MM.1S (cell line): ENCODE measurements at places on chromosomes 1 and 21.

DNA sequence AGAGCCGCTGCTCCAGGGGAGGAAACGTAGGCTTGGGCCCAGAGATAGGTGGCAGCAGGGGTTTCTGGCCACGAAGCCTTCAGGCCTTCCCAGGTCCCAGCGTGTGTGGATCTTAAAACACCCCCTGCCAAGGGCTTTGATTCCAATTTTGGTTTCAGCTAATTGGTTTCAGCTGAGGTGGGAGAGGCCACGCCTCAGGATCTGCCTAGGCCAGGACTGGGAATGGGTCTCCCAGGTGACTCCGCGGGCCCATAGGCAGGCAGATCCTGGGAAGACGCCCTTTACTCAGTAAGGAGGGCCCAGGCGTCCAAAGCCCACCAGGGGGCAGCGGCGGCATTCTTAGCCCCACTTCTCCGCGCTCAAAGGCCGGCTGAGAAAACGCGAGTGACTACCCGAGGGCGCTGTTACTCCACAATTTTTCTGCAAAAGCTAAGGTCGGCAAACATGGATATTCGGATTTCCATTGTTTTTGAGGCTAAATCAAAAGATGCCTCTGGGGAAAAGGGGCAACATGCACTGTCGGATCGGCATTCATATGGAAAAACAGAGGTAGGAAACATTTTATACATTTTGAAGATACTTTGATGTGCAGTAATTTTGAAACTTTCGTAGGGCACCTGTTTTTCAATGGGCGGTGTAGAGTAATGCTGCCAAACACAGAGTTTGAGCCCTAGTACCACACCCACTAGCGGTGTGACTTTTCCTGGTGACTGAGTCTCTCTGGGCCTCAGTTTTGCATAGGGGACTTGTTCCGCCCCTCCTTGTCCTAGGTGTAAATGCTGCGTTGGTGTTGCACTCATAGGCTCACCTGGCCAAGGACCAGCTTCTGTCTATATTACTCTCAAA, 31.8 kb upstream of the BCL10 start:
- peak; percentile 61 for DNase-seq

- no peak for DNase-seq
These were observed 19.3 kb upstream of the POGK start for GRCh38 chr1:166819974-166820373.

DNA sequence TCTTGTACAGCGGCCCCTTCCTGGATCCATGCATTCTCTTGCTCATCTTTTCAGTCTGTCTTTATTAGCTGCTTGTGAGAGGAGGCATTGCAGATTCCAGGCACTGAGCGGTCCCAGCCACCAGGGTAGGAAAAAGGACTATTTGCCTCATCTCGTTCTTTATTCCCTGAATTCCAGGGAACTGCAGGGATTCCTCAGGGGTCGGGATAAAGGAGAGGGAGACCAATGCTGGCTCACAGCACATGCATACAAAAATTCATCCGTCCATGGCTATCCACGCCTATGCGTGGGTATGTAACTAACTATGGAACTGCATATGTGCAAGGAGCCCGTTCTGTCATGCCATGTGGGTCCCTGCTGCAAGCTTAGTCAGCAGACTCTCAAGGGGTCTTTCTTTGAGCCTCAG, 879 bp upstream of the PLPPR5 start:
- DNase-seq = no peak

GRCh38 chr1:11877074-11877473, 18.3 kb upstream of the NPPB start:
- DNase-seq = no peak

DNA sequence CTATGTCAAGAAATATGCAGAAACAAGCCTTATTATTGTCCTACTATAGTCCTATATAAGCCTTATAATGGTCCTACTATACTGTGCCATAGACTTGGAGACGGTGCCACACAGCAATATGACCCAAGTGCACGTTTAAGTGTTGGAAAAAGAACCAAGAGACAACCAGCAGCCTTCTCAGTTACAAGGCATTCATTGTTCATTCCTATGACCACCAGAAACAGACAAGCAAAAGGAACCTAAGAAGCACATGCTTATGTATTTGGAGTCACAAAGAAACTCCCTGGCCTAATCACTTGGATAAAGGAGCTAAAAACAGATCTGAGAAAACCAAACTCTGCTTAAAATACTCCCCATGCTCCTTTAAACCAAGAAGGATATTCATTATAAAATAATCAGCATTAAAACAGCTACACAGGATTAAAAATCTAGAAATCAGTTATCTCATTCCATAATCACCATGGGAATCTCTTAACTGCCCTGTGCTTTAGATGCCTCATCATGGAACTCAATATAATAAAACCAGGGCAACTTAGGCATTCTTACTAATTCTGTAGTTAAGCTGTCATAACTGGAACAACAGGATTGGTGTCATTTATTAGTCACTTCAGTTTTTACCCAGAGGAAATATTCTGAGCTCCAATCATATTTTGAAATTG, 7.0 kb downstream of the COLGALT2 start:
- DNase-seq = no peak

- no peak for DNase-seq
These were observed 127.4 kb downstream of the HMCN1 start for GRCh38 chr1:185861630-185862029.

GRCh38 chr1:71028981-71029380, 18.6 kb downstream of the PTGER3 start:
- no peak for DNase-seq

DNA sequence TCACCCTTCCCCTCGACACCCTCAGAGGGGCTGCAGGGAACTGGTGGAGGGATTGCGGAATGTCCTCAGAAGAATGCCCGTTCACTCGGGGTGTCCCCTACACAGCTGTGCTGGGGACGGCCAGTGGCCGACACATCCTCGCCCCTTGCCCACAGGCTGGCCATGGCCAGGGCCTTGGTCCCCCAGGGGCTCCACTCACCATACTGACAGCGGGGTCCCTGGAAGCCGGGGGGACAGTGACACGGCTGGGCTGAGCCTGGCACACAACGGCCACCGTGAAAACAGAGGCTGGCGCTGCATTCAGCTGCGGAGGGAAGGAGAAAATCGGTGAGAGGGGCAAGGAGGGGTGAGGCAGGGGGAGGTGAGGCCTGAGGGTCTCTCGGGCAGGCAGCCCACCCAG, 31.7 kb downstream of the MEGF6 start:
- no peak for DNase-seq

GRCh38 chr1:156667610-156667967, 9.6 kb downstream of the NES start:
- no peak for DNase-seq

DNA sequence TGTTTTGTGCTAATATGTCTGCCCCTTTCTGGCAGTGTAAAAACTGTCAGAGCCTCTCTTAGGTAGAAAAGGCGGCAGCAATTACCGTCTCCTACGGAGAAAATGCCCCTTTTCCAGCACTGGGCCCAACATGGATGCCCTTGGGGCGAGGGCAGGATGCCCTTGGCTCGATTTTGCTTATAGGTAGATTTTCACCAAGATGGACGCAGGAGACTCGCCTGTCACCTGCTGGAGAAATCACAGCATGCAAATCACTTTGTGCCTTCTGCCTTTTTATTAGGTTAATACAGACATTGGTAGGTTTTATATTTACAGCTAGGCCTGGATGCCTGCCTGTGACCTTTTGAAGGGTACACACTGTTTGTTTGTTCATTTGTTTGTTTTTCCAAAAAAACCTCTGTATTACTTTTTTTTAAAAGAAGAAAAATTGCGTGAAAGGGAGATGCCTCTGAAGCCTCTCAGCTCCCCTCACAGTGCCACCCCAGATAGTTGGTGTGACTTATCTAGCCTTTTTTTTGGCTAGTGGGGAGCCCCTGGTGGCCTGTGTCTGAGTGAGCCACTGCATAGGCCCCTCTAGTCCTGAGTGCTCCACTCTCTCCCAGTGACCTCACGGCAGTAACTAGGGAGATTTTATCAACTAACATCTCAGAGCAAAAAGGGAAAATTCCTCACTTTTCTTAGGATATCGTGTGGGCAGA, 2.5 kb downstream of the ATP1B1 start:
- DNase-seq = no peak

DNA sequence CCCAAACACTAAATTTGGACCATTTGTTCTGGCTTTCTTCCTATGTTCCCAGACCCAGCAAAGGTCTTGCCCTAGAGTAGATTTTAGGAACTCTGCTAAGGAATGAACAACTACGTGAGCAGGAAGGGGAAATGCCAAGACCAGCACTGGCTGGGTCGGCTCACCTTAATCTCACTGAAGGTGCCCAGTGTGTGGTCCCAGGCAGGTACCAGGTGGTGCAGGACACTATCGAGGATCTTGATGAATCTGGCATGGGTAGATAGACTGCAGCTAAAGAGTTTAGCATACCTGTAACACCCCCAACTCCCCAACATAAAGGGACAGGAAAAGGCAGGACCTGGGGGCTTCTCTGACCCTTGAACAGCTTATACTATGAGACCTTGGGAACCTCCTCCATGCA, 3.0 kb downstream of the HECTD3 start:
- no peak for DNase-seq

- peak; percentile 96 for DNase-seq
These were observed 111.9 kb downstream of the PTPN14 start for GRCh38 chr1:214439352-214440119.

GRCh38 chr1:15709226-15709625, 25.1 kb downstream of the PLEKHM2 start:
- DNase-seq = no peak
